Dermis lymphatic vessel endothelial cell (primary cell): ENCODE measurements at places on chromosomes 1 and 21. TPM values are rescaled to one million over a fixed set of nuclear protein-coding genes. Genes with fewer than 3 reads are reported as not detected.

KANK4 gene
- total RNA-seq = not detected in 2 replicates

OR2T11 gene
- total RNA-seq = not detected in 2 replicates

CYYR1 gene
- 5.4 and 6.9 TPM in 2 replicates for total RNA-seq

OR14K1 gene
- 0.11 TPM in 1 of 2 replicates, not detected in the other for total RNA-seq

PDC gene
- total RNA-seq = not detected in 2 replicates

SPRR1B gene
- not detected in 2 replicates for total RNA-seq

HLX gene
- 5.2 and 19.8 TPM in 2 replicates for total RNA-seq

TMEM240 gene
- total RNA-seq = 1.2 TPM in 2 replicates

OVAAL gene
- not detected in 2 replicates for total RNA-seq

DNAI4 gene
- 2.9 and 4.5 TPM in 2 replicates for total RNA-seq

COL8A2 gene
- 0.86 and 1.1 TPM in 2 replicates for total RNA-seq
